ENCODE measurements at places on chromosomes 6 and 20.

GRCh38 chr6:12422848-12423247 is 132.7 kb downstream of the EDN1 start:
- no peak for DNase-seq

GRCh38 chr20:25193843-25194242 is 1.7 kb upstream of the ENTPD6 start:
- no peak for DNase-seq

GRCh38 chr20:15609921-15610320 is 963.3 kb downstream of the KIF16B start:
- no peak for DNase-seq

- no peak for DNase-seq
Measured at GRCh38 chr6:89416796-89417195, 4.7 kb upstream of the RRAGD start.

DNA sequence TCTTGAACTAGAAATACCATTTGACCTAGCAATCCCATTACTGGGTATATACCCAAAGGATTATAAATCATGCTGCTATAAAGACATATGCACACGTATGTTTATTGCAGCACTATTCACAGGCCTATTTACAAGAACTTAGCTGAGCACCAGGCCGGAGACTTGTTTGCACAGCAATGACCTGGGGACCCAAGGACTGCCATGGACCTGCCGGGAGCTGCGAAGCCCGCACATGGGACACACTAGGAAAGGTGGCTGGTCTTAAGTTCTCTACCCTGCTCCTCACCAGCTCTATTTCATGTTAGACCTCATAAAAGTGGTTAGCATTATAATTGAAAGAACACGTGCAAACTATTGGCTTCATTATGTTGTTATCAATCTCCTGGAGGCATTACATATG is 70.4 kb upstream of the CST7 start:
- DNase-seq: no peak

All from HAP-1 (cell line).